ENCODE measurements at places on chromosomes 1 and 21.

DNA sequence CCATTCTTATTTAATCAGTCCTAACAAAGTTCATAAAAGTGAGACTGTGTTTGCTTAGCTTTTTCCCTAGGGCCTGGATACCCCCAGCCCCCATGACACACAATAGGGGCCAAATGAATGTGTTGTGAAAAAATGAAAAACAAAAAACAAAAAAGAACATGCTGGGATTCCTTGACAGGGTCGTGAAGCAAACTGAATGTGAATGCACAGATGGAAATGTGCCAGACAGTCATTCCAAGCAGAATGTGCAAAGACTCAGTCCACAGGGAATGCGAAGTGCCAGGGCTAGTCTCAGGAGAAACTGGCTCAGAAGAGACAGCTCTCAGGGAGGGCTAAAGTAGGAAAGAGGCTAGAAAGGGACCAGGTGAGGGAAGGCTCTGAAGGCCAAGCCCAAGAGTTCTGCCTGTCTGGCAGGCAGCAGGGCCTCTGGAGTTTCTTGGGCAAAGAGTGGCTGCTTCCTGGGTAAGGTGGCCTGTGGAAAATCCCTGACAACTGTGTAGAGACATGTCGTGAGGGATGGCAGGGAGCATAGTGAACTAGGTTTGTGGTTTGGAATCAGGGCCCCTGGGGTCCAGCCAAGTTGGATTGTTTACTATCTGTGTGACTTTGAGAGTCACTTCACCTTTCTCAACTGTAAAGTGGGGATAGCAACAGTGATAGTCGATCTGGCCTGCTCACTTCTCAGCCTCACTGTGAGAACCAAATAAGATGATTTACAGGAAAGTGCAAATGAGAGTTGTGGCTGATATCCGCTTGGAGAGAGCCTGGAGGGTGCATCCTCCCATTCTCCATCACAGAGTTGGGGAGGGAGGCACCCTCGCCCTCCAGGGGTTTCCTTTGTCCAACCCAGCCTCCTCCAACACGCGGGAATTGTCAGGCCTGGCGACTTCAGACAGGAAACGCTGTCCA, 1.2 kb upstream of the ADAM15 start:
- no peak for DNase-seq

DNA sequence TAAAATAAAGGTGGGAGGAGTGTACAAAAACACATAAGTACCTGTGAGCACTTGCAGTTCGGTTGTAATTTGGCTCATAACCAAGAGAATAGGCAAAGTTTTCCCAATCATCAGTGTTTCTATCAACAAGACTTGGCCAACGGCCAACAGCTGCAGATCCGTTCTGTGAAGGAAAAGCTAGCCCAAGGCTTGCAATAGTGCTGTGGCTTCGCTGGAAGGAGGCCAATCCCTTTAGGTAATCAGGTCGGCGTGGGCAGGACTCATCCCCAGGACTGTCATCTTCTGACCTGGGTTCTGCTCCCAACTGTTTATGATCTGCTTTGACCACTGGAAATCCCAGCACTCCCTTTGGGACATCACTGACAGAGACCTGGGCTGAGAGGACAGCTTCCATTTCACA, 107.8 kb downstream of the LYST start:
- DNase-seq: no peak

DNA sequence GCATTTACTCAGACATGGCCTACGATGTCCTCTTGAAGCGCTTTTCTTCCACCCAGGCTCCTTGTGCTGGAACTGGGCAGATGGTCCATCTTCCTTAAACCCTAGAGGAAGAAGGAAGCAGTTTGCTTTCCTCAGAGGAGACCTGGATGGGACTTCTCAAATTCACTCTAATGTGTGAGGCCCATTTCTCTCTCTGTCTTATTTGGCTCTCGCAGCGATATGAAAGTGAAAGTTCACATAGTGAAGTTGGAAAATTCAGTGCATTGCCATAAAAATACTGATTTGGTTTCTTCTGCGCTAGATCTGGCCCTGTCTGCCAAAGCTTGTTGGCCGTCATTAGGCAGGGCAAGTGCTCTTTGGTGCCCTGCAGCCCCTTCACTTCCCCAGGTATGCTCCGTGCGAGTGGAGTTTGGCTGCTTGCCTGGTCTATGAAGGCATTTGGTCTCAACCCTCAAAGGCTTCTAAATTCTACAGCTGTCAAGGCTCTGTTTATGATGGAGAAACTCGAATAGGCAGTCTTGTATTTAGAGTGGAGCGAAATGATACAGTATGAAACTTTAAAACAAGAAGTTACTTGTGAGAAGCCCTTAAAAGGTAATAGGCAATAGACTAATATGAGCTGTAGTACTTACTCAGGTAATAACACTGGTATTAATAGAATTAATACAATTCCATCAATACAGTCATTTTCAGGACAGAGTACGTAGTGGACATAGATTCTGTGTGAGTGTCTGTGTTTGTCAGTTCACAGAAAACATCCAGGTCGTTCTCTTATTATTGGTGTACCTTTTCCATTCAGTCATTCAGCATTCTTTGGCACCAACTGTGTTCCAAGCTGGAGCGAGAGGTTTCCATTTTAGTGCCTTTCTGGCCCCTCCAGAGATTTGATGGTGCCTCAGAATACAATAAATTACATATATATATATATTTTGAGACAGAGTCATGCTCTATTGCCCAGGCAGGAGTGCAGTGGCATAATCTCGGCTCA, 20.5 kb downstream of the SZRD1 start:
- no peak for DNase-seq

GRCh38 chr1:31952825-31953220, 14.7 kb upstream of the PTP4A2 start:
- DNase-seq: no peak

- DNase-seq: no peak
Measured at GRCh38 chr1:74502432-74502831, 10.0 kb downstream of the LRRC53 start.

GRCh38 chr1:47523835-47524215, 86.0 kb downstream of the FOXD2 start:
- no peak for DNase-seq

GRCh38 chr1:160629286-160630210, 17.3 kb downstream of the SLAMF1 start:
- DNase-seq: no peak

GRCh38 chr1:9530320-9530719, 8.9 kb upstream of the SLC25A33 start:
- no peak for DNase-seq
